ENCODE measurements at places on chromosomes 5 and 9. TPM values are rescaled to one million over a fixed set of nuclear protein-coding genes. Genes with fewer than 3 reads are reported as not detected.

- DNase-seq = no peak
Measured at GRCh38 chr5:119410448-119411159, 41.7 kb upstream of the HSD17B4 start.

- peak; percentile 67 for DNase-seq
Measured at GRCh38 chr9:136482046-136482792, 621 bp downstream of the SEC16A start.

- no peak for DNase-seq
Measured at GRCh38 chr9:74639112-74639511, 142.0 kb downstream of the RORB start.

The CARTPT gene
- not detected for total RNA-seq

GRCh38 chr5:119386596-119387344 is 31.0 kb downstream of the TNFAIP8 start:
- DNase-seq = no peak

DNA sequence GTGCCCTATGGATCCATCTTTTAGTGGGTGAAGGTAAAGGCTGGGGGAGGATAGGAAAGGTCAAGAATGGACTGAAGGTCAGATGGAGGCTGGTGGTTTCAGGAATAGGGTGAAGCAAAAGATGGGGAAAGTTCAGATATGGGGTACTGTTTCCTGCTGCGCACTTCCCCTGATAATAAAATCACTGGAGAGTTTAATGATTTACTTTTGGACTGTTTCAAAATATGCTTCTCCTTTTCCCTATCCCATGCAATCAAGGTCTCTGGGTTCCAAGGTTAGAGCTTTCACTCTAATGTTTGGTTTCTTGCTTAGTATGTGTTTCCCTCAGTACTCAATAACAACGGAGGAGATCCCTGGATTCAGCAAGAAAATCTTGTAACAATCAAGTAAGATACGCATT is 10.8 kb upstream of the PPP3R2 start:
- DNase-seq = no peak

The TMC1 gene
- not detected for total RNA-seq

All from activated CD8-positive, alpha-beta T cell treated with anti-CD3 and anti-CD28 coated beads, Interleukin-2, amount 10 ng/mL, durations not matched to agents 7 days and 5 days (primary cell).